ENCODE measurements at places on chromosomes 3 and 15.

GRCh38 chr15:61038910-61039309, 190.2 kb downstream of the RORA start:
- H3K36me3 ChIP-seq: no peaks in the 10 kb centered on the region
- H3K4me1 ChIP-seq: peaks cover 36% of the 10 kb centered on the region
- no peak overlapping the region for H3K4me3 ChIP-seq
- peak overlapping the region; percentile 22 for H3K27ac ChIP-seq

DNA sequence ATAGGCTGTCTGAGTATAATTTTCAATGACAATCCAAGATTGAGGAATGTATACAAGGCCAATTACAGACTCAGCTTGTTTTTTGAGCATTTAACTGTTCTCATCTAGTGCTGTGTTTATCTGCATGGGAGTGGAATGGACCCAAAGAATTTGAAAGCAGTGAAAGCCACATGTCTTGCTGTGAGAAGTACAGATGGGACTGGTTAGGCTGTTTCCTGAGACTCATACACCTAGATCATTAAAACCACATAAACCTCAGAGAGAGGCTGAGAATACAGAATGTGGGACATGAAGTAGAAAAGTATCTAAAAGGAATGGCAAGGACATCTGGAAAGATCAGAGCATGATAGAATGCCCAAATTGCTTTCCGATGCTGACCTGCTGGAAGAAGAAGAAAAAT, 224.6 kb downstream of the NLGN1 start:
- H3K4me3 ChIP-seq: no peak overlapping the region
- H3K27ac ChIP-seq: no peak overlapping the region
- no peak for DNase-seq
- H3K27me3 ChIP-seq: no peaks in the 10 kb centered on the region

- no peak for DNase-seq
- no peak overlapping the region for H3K4me3 ChIP-seq
- no peaks in the 10 kb centered on the region for H3K27me3 ChIP-seq
- H3K36me3 ChIP-seq: no peaks in the 10 kb centered on the region
- no peaks in the 10 kb centered on the region for H3K4me1 ChIP-seq
- no peak overlapping the region for H3K27ac ChIP-seq
Measured at GRCh38 chr3:117665296-117665695, 955.7 kb downstream of the TUSC7 start.

DNA sequence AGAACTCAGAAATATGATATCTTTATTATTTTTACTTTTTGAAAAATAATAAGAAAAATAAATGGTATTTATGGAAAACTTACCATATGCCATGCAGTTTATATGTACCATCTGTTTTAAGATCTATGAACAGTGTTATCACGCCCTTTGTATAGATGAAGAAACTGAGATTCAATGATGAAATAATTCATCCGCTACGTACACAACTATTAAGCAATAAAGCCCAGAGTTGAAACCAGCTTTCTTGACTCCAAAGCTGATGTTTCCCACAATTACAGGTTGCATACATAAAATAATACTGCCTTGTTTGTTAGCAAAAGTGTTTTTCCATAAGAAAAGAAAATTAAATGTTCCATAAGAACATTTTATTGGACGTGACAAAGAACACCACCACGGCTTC, 67.2 kb upstream of the BCL6 start:
- no peak overlapping the region for H3K27ac ChIP-seq
- H3K4me3 ChIP-seq: no peak overlapping the region
- no peak for DNase-seq

DNA sequence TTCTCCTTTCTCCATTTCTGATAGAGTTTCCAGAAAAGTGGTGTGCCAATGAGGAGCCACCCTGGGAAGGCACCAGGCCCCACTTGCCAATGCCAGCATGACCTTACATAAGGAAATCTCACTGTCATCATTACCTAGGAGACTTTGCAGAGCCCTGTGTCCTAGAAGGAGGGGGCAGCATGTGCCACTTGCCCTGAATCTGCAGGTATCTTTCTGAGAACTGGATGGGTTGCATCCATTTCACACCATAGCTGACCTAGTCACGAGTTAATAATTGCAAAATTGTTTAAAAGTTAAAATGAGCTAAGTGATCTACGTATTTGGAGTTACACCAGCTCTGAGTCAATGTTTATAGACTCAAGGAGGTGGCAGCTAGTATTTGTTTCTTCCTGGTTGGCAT, 14.3 kb downstream of the CA12 start:
- H3K4me1 ChIP-seq: peaks cover 22% of the 10 kb centered on the region
- no peak for DNase-seq
- no peak overlapping the region for H3K27ac ChIP-seq
- H3K36me3 ChIP-seq: no peaks in the 10 kb centered on the region
- no peak overlapping the region for H3K4me3 ChIP-seq

DNA sequence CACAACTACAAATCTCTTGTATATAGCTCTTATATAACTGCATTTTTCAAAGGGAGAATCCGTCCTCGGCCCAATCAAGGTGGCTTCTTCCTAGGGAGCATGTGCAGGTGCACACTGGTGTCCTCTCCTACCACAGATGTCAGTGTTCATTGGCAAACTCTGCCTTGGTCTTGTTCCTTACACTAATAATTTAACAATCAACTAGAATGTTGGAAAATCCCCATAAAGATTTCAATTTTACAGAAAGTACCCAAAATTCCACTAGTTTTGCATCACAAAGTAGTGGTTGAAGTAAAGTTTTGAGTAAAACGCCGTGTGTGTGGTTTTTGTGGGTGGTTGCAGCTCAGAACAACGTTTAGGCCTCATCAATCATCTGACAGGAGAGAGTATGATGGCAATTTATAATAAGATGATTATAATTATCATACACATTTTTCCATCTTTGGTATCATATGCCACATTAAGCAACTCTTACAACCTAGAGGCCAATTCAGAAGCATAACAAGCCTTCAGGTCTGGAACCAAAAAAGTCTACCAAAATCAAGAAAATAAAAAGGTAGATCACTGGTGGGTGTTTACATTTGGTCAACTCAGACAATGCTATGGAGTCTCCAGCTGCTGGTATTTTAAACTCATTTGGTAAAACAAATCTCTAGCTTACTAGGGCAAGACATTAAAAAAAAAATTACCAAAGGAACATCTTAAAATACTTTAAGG, 128.9 kb upstream of the BHLHE40 start:
- no peak overlapping the region for H3K4me3 ChIP-seq
- no peaks in the 10 kb centered on the region for H3K36me3 ChIP-seq
- no peak for DNase-seq
- H3K27me3 ChIP-seq: no peaks in the 10 kb centered on the region
- H3K4me1 ChIP-seq: no peaks in the 10 kb centered on the region
- H3K27ac ChIP-seq: no peak overlapping the region

DNA sequence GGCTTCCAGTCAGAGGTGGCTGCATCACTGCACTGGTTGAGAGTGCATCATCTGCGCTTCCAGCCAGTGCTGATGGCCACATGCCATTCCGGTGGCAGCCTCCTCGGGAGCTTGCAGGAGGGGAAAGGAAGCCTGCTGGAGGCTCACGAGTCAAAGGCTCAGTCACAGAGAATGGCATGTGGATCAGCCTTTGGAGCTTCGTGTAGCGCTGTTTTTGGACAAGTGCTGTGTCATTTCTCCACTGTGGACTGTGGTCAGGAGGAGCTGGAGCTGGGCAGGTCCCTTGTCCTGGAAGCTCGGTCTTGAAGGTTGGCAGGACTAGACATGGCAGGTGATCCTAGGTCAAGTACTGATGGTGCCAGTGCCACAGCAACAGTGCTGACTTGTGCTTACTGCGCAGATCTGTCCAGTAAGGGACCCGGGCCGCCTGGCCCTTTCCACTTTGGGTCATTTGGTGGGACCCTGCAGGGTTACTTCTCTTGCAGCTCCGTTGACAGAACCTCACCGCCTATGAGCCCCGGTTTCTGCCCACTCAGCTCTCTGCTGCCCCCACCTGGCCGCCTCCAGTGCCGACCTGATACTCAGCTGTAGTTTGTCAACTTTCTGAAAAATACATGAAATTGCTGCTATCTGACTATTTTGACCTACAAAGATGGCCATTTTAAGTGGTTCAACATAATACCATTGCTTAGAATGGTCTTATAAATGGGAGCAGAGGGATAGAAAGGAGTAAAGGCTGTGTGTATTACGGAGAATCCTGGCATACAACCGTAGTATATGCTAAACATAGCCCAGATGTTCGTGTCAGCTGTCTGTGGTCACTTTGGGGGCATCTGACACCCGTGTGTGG, 27.6 kb upstream of the TRPM1 start:
- H3K36me3 ChIP-seq: no peaks in the 10 kb centered on the region
- peak overlapping the region; percentile 22 for H3K4me3 ChIP-seq
- peaks cover 9% of the 10 kb centered on the region for H3K4me1 ChIP-seq
- DNase-seq: peak; percentile 75
- H3K27me3 ChIP-seq: no peaks in the 10 kb centered on the region
- H3K27ac ChIP-seq: no peak overlapping the region

- peak; percentile 46 for DNase-seq
- peak within 1 kb of the TSS; percentile 100 for H3K27ac ChIP-seq
- peak within 1 kb of the TSS; percentile 98 for H3K4me3 ChIP-seq
- H3K4me1 ChIP-seq: peaks cover 67% of the 10 kb centered on the region
Measured at GRCh38 chr3:4979428-4980228, at the start of gene BHLHE40. TSS of gene BHLHE40 (plus strand) at chr3:4979437. CDS start at chr3:4979719, 282 bp downstream.

GRCh38 chr3:194711913-194712312, 26.2 kb downstream of the FAM43A start:
- no peak for DNase-seq
- peaks cover 13% of the 10 kb centered on the region for H3K4me1 ChIP-seq
- no peaks in the 10 kb centered on the region for H3K27me3 ChIP-seq

DNA sequence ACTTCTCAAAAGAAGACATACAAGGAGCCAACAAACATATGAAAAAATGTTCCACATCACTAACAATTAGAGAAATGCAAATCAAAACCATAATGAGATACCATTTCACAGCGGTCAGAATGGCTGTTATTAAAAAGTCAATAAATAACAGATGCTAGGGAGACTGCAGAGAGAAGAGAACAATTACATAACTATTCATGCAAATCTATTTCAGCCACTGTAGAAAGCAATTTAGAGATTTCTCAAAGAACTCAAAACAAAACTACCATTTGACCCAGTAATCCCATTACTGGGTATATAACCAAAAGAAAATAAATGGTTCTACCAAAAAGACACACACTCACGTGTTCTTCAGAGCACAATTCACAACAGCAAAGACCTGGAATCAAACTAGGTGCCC, 116.3 kb downstream of the VPS13C start:
- no peak for DNase-seq
- no peak overlapping the region for H3K4me3 ChIP-seq
- no peaks in the 10 kb centered on the region for H3K27me3 ChIP-seq
- H3K36me3 ChIP-seq: peaks cover 69% of the 10 kb centered on the region
- no peak overlapping the region for H3K27ac ChIP-seq

DNA sequence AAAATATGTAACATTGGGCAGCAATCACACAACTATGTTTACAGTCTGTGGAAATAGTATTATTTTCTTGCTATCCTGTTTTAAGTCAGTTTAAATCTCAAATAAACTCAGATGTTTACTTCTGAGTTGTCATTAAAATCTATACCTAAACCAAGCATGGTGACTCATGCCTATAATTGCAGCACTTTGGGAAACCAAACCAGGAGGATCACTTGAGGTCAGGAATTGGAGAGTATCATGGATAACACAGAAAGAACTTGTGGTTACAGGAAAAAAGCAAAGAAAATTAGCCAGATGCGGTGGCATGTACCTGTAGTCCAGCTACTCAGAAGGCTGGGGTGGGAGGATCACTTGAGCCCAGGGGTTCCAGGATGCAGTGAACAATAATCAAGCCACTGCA, 631.6 kb upstream of the EPHA6 start:
- H3K27ac ChIP-seq: no peak overlapping the region
- no peak for DNase-seq
- H3K4me1 ChIP-seq: no peaks in the 10 kb centered on the region
- no peaks in the 10 kb centered on the region for H3K27me3 ChIP-seq

- H3K4me1 ChIP-seq: no peaks in the 10 kb centered on the region
- no peaks in the 10 kb centered on the region for H3K27me3 ChIP-seq
- no peak overlapping the region for H3K27ac ChIP-seq
- DNase-seq: no peak
- H3K36me3 ChIP-seq: no peaks in the 10 kb centered on the region
Measured at GRCh38 chr3:104825116-104825515, 541.6 kb upstream of the ALCAM start.

GRCh38 chr15:34757262-34757661, 2.5 kb upstream of the GJD2 start:
- H3K4me3 ChIP-seq: no peak overlapping the region
- peaks cover 13% of the 10 kb centered on the region for H3K4me1 ChIP-seq
- H3K27me3 ChIP-seq: peaks cover 74% of the 10 kb centered on the region
- H3K36me3 ChIP-seq: no peaks in the 10 kb centered on the region
- no peak overlapping the region for H3K27ac ChIP-seq

DNA sequence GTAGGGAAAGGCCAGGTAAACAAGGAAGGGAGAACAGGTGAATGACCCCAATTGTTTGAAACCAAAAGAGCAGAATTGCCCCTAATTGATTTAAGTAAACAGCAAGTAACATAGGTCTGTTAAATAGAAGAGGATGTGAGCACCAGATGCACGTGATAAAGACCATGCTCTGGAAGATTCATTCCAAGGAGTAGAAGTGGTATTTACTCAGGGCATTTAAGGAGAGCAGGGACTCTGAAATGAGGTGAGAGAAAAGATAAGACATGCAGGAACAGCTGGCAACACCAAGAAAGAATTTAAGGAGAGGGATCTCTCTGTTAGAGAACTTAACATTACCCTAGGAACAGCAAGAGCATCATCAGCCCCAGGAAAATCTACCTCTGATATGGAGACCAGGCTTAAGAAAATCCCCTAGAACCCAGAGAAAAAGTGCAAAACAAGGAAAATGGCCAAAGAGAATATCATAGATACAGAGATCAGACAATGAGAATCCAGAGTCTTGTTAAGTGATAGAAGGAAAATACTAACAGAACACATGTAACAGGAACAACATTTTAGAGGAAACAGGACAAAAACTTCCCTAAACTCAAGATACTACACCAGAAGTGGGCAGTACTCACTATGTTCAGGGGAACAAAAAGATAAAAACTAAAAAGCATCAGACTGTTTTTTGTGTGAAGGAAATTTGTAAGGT, 6.4 kb downstream of the NUDT16 start:
- H3K4me1 ChIP-seq: peaks cover 53% of the 10 kb centered on the region
- no peak overlapping the region for H3K4me3 ChIP-seq
- H3K27me3 ChIP-seq: no peaks in the 10 kb centered on the region
- no peak for DNase-seq
- H3K27ac ChIP-seq: peak overlapping the region; percentile 82

GRCh38 chr15:26972636-26973035, 1.7 kb downstream of the GABRG3 start:
- H3K36me3 ChIP-seq: no peaks in the 10 kb centered on the region
- DNase-seq: no peak
- no peaks in the 10 kb centered on the region for H3K4me1 ChIP-seq

Data from left ventricle myocardium inferior (tissue), 1 donor.